ENCODE measurements at places on chromosomes 1 and 21. TPM values are rescaled to one million over a fixed set of nuclear protein-coding genes. Genes with fewer than 3 reads are reported as not detected.
A peak's percentile ranks its signal among the peaks of the same experiment; 100 is the strongest.

The SLC9C2 gene
- not detected for total RNA-seq

The TEKT2 gene
- total RNA-seq, result not detected

The GCSAML gene
- total RNA-seq, result not detected

The DHX9 gene
- 196 TPM for total RNA-seq

The BRINP2 gene
- not detected for total RNA-seq

The SPRR2F gene
- total RNA-seq, result not detected

GRCh38 chr1:85484716-85485115, 19.8 kb upstream of the DDAH1 start:
- no peak for DNase-seq

DNA sequence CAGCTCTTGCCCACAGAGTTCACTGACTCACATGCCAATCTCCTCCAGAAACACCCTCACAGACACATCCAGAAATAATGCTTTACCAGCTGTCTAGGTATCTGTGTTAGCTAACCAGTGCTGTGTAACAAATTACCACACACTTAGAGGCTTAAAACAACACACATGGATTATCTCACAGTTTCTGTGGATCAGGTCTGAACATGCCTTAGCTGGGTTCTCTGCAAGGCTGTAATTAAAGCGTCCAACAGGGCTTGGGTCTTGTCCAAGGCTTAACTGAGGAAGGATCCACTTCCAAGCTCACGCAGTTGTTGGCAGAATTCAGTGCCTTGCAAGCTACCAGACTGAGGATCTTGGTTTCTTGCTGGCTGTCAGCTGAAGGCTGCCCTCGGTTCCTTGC, 92.5 kb upstream of the RGS4 start:
- no peak for DNase-seq

GRCh38 chr1:17375651-17376050, 3.7 kb downstream of the PADI6 start:
- DNase-seq, result no peak

DNA sequence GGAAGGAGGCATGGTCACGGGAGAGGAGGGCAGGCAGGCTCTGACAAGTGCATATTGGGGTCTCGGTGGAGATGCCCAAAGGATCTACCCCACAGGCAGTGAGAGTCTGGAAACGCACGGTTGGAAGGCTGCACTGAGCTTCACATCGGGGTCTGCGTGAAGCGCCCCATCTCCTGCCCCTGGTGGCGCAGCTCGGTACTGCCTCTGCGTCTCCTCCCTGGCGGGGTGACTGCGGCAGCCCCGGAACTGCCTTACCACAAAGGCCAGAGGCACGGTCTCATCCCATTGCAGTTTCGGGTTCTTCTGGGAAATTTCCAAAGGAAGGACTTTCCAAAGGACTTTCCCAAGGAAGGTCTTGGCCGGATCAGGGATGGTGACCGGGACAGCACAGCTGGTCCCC, 69.2 kb upstream of the AJAP1 start:
- DNase-seq, result peak; percentile 48

DNA sequence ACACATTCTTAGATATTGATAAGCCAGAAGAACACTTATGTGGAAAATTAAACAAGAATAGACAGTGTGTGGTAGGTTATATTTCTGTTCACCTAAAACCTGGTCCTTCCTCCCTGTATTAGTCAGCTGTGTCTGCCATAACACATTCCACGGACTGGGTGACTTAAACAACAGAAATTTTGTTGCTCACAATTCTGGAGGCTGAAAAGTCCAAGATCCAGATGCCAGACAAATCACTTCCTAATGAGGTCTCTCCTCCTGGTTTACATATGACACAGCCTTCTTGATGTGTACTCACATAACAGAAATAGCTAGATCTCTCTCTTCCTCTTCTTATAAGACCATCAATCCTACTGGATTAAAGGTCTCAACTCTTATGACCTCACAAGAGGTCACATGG, 25.7 kb downstream of the JMJD4 start:
- DNase-seq, result no peak

- no peak for DNase-seq
These were observed 30.4 kb upstream of the CYP4A22 start for GRCh38 chr1:47106792-47107191.

DNA sequence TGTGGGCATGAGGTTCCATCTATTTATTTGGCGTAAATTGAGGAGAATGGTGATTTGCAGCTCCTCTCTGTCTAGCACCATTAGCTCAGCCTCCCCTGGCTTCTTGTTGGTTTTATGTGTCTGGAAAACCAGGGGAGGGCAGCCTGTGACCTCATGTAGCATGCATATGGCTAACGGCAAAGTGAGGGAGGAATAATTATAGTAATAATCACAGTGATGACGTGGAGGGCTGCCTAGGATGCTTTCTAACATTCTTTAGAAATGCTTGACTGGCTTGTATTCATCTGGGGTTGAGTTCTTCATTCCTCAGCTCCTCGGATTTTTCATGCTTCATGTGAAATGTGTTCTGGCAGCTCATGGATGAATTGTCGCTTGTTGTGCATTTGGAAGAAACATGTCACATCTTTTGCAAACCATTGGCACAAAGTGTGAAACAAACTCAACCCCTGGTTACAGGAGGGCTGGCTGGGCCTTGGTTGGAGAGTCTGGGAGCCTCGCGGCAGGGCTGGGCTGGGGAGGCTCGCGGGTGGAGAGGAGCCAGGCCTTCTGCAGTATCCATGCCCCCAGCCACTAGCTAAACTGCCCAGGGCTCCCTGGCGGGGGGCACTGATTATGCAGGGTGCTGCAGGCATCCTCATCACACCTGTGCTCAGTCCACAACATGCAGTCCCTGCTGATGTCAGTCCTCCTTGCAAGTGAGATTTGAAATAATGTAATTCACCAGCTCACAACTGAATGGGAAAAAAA, 149.6 kb downstream of the DISC1 start:
- no peak for DNase-seq

- no peak for DNase-seq
These were observed 12.2 kb upstream of the CLSTN1 start for GRCh38 chr1:9835758-9836631.

DNA sequence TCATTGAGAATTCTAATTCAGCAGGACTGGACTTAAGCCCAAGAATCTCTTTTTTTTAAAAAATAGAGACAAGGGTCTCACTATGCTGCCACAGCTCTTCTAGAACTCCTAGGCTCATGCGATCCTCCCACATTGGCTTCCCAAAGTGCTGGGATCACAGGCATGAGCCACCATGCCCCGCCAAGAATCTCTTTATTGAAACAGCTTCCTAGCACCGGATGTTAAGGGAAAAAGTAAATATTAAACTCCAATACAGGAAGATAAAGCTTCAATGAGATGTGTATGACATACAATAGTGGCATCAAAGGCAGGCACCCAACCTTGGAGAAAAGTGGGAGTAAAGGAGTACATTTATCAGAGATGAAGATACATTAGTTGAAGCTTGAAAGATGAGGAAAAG, 25.5 kb downstream of the PUM1 start:
- no peak for DNase-seq

DNA sequence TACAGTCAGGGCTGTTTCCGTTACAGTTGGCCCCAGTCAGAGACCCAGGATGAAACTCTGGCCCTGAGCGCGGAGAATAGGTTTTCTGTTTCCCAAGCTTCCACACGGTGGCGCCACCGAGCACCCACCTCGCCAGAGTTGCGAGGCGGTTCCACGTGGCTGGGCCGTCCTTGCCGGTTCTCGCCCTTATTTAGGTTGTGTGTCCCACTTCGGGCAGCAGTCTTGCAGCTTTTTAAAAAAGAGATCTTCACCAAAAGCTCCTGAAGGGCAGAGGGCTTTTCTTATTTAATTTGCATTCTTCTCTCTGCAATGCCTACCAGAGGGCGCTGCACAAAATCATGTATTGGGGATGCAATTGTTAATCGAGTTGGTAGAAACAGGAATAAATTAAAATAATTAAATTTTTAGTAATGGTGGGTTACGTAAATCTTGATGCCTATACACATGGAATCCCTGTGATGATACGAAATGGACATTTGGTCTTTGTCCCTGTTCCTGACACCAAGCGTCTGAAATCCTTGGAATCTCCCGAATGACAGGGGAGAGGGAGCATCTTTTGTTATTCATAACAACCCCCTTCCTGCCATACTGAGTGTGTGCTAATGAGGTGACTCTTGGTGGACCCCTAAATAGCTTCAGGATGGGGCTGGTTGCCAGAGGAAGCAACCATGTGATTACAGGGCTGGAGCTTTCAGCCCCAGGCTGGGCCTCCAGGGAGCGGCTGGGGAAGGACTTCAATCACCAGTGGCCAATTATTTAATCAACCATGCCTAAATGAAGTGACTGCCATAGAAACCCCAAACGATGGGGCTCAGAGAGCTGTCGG, 5.6 kb upstream of the S100A7 start:
- peak; percentile 71 for DNase-seq

- no peak for DNase-seq
These were observed 10.6 kb downstream of the PLXNA2 start for GRCh38 chr1:208233546-208233945.

DNA sequence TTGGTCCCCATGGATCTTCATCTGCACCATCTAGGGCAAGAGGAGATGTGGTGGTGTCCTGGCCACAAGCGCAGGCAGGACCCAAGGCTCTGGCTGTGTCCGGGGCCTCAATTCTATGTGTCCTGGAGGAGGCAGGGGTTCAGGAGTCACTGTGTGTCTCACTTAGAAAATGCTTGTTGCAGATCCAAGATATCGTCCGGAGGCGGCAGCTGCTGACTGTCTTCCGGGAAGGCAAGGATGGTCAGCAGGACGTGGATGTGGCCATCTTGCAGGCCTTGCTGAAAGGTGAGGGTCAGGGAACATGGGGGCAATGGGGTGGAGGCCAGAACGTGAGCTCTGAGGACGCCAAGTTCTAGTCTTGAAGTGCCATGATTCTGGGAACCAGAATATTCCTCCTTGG, 29.1 kb downstream of the TRPM2 start:
- peak; percentile 32 for DNase-seq

- DNase-seq, result no peak
These were observed 167.7 kb upstream of the TNR start for GRCh38 chr1:175911138-175911537.

GRCh38 chr1:172472495-172472894, 28.6 kb upstream of the PIGC start:
- DNase-seq, result no peak

GRCh38 chr1:81867235-81867634, 66.5 kb downstream of the ADGRL2 start:
- DNase-seq, result no peak

GRCh38 chr1:117069220-117069844, 9.2 kb downstream of the TTF2 start:
- no peak for DNase-seq

GRCh38 chr1:200429221-200429751, 19.4 kb upstream of the ZNF281 start:
- DNase-seq, result no peak

DNA sequence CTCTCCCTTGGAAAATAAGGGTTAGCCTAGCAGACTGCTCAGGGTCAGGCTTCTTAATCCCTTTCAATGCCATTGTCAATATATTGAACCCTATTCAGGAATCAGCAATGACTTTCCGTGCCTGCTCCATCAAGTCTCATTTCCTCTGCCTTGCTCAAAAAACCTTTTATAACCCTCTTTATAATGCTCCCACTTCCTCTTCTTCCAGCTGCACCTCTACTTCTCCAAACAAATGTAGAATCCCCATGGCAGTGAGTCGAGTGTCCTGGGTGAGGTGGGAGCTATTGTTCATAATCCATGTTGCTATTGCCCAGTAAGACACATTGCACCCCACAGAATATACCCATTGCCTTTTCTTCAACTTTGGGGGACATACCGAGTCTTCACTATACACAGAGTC, 58.6 kb downstream of the OLIG1 start:
- no peak for DNase-seq

GRCh38 chr1:89288051-89288340, 15.3 kb upstream of the GBP5 start:
- no peak for DNase-seq

DNA sequence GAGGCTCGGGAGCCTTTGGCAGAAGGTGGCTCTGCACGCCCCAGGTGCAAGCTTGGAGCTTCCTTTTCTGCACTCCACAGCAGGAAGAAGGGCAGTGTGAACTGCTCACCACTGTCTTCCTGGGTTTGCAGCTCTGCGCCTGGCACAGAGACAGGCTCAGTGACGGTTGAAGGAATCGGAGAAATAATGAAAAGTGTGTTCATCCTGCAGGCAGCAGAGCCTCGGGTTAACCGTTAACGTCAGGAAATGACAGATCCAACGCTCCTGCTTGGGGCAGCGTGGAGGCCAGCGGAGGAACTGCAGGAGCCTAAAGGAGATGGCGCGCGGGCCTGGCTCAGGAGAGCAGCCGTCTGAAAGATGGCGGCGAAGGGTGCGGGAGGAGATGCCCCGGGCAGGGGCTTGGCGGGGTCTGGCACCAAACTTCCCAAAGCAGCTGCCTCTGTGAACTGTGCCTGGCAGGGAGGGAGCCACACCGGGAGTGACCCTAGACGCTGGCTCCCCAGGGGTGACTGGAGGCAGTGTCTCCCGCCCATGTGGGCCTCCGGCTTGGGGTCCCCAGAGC, 10.9 kb upstream of the SAMD11 start:
- no peak for DNase-seq

All from activated CD8-positive, alpha-beta memory T cell treated with anti-CD3 and anti-CD28 coated beads, Interleukin-2, amount 10 ng/mL, durations not matched to agents 7 days and 5 days (primary cell).